ENCODE measurements at places on chromosomes 1 and 21.

GRCh38 chr1:234235434-234235881 is 137.8 kb upstream of the COA6 start:
- DNase-seq = no peak

GRCh38 chr1:247421074-247421473 is 5.1 kb downstream of the NLRP3 start:
- no peak for DNase-seq

GRCh38 chr21:37462087-37462861 is 95.7 kb downstream of the DYRK1A start:
- no peak for DNase-seq

DNA sequence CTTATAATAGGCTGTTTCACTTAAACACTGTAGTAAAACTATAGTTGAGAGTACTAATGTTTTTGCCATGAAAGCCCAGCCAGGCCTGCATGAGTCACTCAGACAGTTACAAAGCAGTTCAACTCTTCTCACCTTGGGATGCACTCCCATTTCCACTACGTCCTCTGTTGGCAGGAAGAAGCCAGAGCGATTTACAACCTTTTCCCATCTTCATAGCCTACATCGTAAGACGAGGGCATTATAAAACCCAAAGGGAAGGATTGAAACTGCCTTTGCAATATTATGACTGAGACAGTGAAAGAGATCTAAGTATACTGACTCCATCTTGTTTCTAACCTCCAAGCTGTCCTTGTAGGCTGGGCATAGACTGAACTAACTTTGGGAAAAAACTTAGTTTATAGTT is 71.8 kb upstream of the CSF1 start:
- DNase-seq = peak; percentile 72
